ENCODE measurements at places on chromosomes 5 and 9.

GRCh38 chr9:116269250-116269649 is 115.7 kb downstream of the PAPPA start:
- no peak for DNase-seq

GRCh38 chr5:111782216-111782615 is 25.2 kb upstream of the NREP start:
- DNase-seq, result no peak

GRCh38 chr5:133811168-133811567 is 157.3 kb downstream of the C5orf15 start:
- DNase-seq, result no peak

DNA sequence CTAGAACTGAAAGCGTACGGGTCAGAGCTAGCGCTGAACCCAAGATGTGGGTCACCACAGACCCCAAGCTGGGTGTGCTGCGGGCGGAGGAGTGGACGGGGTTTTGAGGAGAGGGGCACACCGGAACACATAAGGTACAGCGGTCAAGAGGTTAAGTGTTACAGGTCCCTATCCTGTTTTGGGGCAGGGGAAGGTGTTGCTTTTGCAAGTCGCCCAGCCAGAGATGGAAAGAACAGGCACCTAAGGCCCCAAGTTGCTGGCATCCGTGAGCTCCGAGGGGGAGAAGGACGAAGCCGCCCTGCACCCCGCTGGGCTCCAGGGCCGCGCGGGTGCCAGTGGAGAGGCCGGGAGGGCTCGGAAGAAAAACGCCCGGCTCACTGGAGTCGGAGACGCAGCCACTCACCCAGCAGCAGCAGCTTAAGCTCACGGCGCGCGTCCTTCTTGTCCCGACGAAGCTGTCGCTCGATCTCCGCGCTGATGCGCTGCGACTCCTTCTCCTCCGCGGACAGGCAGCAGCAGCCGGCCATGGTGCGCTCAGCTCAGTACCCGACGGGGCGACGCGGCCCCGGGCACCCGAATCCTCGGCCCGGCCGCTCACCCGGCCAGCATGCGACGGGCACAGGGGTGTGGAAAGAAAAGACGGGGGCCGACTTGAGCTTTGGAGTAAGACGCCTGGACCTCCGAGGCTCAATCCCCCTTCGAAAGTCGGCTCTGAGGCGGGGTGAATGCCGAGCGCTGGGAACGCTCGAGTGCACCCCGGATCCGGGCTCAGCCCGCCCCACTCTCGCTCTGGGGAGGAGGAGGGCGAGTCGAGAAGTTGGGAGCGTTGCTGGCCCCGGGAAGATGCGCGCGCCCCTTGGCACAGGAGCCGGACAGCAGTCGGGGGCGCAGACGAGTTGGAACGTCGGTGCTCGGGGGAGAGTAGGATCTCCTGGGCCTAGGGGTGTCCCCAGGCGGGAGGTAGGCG is 572 bp downstream of the GNA14 start:
- DNase-seq, result no peak

GRCh38 chr5:179800071-179800695 is 6.4 kb downstream of the LTC4S start:
- DNase-seq, result no peak

GRCh38 chr5:65811885-65812284 is 89.9 kb downstream of the NLN start:
- no peak for DNase-seq

DNA sequence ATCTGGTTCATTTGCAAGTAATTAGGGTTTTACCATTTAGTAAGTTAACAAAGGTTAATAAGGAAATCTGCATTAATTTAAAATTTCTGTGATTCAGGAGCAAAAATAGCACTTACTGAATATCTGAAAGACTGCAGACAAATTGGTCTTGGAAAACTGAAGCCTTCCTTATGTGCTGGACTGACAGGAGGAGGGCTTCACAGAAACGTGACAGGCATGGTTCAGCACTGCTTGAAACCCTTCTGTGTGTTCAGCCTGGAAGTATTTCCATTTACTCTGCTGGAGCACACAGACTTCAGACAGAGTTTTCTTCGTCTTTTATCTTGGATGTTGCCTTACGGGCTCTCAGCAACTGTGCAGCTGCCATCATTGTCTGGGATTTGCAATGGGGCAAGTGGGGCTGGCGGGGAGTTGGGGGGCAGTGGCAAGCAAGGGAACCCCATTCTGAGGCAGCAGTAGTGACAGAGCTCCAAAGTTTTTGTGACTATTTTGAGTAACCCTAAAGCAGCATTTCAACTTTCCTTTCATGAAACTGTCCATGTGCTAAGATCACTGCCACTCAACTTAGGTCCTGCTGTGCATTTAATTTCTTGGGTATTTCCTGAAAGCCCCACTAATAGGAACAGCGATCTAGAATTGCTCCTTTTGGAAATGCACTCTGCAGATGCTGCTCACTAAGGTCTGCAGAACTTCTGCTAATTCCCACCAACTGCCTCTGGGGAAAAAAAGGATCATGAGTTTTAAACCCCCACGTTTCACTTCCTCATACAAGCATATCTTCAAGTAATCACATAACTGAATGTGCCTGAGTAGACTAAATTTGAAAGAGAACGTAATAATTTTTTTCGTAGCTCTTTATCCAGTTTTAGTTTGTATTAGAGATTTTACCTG is 56.6 kb downstream of the KCNN2 start:
- DNase-seq, result no peak

All from CD4-positive, alpha-beta T cell (primary cell).